ENCODE measurements at places on chromosomes 12 and 14. TPM values are rescaled to one million over a fixed set of nuclear protein-coding genes. Genes with fewer than 3 reads are reported as not detected.
A peak's percentile ranks its signal among the peaks of the same experiment; 100 is the strongest.

- DNase-seq = no peak
Measured at GRCh38 chr14:35531960-35532747, 1.8 kb upstream of the INSM2 start.

GRCh38 chr12:43316520-43316919 is 235.5 kb downstream of the ADAMTS20 start:
- DNase-seq = no peak

GRCh38 chr12:130338794-130339601 is 1.3 kb downstream of the PIWIL1 start:
- no peak for DNase-seq

DNA sequence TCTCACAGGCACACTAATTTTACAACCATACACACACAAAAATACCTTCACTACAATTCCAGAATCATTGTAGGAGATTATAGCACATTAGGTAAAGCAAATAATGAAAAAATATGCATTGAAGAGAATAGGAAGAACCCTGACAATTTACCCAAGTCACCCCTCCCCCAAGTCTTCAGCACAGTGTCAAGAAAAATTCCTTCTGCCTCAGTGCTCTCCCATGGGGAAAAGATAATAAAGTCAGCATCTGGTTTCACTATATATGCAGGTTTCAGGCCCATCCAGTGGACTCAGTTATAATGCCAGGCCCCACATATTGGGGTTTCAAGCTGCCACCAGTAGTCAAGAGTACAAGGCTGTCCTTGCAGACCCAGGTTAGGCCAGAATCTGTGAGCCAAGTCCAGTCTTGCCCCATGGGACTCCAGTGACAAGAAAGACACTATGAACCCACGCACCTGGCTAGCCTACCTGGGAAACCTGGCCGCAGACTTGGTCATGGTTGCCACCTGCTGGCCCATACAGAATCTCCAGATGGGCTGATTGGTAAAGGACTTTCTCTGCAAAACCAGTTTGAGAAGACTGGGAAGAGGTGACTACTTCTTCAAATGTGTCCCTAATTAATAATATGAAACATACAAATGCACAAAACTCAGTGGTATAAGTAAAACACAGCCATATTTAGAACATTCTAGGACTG is 398.6 kb upstream of the FLRT2 start:
- no peak for DNase-seq

GRCh38 chr14:30389877-30390385 is 169.0 kb upstream of the G2E3 start:
- no peak for DNase-seq

DNA sequence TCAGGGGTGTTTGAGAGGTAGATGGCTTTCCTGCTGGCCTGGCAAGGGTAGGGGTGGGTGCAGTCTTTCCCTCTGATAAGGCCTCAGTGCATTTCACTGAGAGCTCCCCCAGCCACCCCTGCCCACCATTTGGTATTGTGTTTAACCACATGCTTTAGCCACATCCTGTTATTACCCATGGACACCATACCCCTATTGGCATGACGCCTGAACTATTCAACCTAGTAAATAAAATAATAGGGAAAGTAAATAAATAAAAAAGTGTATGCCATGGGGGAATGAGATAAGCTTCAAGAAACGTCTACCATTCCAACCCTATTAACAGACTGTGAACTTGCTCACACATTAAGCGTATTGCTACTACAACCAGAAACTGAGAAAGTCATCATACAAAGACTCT is 7.6 kb upstream of the LGR5 start:
- DNase-seq = no peak

DNA sequence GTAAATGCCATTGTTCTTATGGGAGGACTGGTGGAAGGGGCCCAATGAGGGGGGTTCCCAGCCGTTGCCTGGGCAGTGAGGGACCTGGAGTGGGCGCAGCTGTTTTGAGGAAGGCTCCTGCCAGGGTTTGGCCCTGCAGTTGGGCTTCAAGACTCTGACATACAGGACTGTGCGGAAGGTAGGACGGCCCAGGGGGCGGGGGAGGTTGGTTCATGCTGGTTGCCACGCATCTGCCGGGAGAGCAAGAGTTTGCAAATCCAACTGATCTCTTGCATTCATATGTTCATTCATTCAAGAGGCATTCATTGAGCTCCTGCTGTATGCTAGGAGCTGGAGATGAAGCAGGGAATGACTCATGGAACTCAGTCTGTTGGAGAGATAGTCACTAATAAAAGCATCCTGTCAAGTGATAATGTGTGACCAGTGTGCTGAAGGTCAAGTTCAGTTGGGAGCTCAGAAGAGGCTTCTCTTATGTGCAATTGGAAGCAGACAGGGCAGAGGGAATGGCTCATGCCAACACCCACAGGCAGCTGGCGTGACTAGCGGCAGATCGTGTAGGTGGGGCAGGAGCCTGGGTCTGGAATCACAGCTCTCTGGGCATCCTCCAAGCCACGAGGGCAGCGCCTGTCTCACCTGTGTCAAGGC is 7.8 kb downstream of the SH2B3 start:
- no peak for DNase-seq

DNA sequence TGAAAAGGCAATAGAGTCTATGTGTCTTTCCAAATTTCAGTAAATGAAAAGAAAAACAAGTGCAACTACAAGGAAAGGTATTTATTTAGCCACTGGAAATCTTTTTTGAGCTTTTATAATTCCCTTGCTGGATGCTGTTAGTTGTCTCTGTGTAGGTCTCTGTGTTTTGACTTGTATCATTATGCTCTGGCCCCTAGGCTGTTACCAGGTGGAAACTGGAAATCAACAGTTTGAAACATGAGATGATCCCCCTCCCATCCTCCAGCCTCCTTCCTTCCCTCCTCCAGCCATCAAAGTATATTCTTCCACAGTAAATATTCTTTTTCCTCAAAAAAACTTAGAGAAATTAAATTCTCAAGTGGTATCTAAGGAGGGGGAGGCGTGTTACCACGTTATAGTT is 934 bp upstream of the DCN start:
- DNase-seq = no peak

GRCh38 chr12:64600164-64600561 is 10.1 kb upstream of the RASSF3 start:
- DNase-seq = no peak

DNA sequence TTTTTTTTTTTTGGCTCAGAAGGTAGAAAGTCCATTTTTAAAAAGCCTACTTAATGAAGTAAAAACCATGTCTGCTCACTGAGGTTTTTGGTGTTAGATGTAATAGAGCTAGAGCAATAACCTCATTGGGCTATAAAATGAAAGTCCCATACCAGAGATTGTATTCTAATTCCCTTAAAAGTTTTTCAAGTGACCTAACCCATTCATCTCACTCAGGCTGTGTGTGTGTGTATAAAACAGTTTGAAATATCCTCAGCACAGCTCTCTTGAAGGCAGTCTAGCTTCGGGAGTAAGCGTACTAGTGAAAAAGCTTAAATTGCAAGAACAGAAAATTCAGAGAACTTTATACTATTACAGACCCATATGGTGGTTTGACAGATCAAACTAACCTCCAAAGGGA is 313.8 kb downstream of the CEP128 start:
- DNase-seq = no peak

- peak; percentile 8 for DNase-seq
Measured at GRCh38 chr12:19520646-19521415, 81.5 kb downstream of the AEBP2 start.

DNA sequence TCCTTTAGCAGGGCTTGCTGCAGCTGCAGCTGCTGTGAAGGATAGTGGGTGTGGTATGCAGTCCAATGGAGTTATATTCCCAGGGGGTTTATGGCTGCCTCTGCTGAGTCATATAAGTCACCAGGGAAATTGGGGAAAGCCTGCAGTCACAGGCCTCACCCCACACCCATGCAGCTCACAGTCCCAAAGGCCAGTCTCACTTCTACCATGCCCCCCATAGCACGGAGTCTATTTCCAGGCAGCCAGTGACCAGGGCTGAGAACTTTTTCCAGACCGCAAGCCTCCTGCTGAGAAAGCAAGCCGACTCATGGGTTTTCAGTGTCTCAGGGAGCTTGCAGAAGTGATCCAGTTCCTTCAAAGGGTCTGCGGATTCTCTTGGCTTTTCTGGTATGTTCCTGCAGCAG is 322.4 kb upstream of the CLEC14A start:
- DNase-seq = no peak

- DNase-seq = no peak
Measured at GRCh38 chr12:19867151-19867550, 427.9 kb downstream of the AEBP2 start.

DNA sequence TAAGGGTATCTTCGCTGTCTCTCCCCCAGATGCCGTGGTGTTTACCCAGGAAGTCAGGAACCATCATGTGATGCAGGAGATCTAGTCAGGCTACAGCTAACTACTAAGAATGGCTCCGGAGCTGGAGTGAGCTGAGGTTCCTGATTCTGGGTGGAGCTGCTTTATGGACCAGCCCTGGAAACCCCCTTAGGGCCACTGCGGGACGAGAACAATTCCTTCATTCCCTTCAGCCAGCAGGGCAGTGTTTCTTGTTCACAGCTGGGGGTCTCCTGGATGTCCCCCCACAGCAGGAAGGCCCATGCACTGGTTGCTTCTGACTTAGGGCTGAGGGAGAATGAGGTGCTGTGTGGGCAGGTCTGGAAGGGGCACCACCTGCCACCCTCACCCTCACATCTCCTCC is 199.3 kb downstream of the ADGRD1 start:
- DNase-seq = no peak

GRCh38 chr14:77822307-77822706 is 22.4 kb downstream of the ADCK1 start:
- DNase-seq = no peak

DNA sequence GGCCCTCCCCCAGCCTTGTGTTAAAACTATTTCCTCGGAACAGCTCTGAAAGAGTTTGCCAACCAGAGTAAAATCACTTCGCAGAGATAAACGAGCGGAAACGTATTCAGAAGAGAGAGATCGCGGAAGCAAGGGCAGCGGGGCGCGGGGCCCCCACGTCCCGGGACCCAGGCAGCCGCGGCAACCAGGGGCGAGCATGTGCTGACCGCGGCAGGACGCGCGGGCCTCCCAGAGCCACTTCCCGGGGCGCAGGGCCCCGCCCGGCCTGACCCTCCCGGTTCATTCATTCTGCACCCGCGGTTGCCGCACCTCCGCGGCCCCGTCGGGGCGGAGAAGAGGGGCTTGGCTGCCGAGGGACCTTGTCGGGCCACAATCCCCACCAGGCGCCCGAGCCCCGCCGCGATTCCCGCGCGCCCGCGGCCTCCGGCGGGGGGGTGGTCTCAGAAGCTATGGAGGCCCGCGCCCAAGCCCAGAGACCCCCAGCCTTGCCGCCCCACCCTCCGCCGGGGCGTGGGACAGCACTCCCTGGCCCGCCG is 598 bp downstream of the UBE2N start:
- DNase-seq = no peak

GRCh38 chr14:65803885-65804284 is 391.4 kb downstream of the FUT8 start:
- DNase-seq = no peak

DNA sequence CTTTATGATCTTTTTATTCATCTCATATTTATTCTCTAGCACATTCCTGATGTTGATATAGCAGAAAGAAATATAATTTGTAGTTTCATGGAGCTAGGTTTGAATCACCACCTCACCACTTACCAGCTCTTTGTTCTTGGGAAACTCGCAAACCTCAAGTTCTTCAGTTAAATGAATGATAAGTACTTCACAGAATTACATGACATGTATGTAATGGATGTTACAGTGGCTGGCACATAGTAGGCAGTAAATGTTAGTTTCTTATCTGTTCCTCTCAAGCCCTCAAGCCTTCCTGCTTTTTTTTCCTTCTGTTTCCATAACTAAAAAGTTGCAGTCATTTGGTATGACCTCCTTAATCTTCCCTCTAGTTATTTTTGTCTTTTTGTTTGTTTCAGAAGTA is 54.9 kb downstream of the SPATS2 start:
- DNase-seq = no peak

DNA sequence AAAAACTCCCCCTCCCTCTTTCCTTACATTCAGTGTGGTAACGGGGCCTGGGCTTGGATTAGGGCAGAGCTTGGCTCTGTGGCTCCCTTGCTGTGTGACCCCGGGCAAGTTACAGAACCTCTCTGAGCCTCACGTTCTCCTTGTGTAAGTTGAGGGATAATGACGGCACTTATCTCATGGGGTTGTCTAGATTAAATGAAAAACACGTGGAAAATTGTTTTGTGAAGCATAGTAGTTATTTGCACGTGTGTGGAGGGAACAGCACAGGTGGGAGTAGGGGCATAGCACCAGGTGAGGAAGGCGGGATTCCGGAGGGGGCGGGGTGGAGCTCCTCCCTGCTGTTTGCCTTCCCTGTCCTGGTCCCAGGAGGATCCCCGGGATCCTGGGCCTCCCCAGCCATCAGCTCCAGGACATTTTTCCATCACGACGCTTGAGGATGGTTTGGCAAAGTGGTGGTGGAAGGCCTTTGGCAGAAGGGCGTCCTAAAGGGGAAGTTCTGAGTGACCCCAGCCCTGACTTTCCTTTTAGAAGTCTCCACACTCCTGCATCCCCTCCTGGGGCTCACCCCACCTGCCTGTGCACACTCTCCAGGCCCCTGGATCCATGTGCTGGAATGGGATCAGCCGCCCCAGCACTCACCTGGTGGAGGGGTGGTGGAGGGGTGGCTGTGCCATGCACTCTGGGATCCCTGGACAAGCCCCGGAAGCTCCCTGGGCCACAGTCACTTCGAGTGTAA is 22.7 kb downstream of the LRTM2 start:
- DNase-seq = no peak

DNA sequence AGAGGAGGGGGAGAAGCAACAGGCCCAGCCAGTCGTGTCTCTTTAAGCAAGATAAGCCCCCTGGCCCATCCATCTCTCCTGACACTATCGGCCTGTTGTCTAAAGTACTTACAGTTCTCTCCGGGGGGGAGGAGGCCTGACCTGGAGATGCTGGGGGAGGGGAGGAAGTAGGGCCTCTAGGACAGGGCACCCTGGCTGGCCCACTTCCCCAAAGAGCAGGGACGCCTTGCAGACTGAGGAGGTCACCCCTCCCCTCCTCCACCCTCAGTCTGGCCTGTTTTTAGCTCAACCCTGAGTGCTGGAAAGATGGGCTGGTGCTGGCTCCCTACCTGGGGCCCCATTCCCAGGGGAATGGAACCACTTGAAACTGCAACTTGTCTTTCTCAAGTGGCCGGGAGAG is 70.3 kb downstream of the TBX5 start:
- no peak for DNase-seq

The SLC16A7 gene
- 0.99 TPM for polyA plus RNA-seq

The CD27 gene
- polyA plus RNA-seq = 0.18 TPM

The KRT4 gene
- polyA plus RNA-seq = not detected

The IKZF4 gene
- polyA plus RNA-seq = 2.2 TPM

The KRT73 gene
- polyA plus RNA-seq = not detected

The ERP27 gene
- 1.6 TPM for polyA plus RNA-seq

The GPRC5A gene
- polyA plus RNA-seq = 3.3 TPM

The SERPINA5 gene
- 449 TPM for polyA plus RNA-seq

The SLC17A8 gene
- polyA plus RNA-seq = 0.07 TPM

The SIX6 gene
- polyA plus RNA-seq = not detected

The TRIM9 gene
- 0.34 TPM for polyA plus RNA-seq

The DHRS2 gene
- 1,621 TPM for polyA plus RNA-seq

The NINJ2 gene
- polyA plus RNA-seq = 5.4 TPM

Data from HepG2 (cell line).